Activated CD4-positive, alpha-beta T cell treated with anti-CD3 and anti-CD28 coated beads, Interleukin-2, amount 50 U/mL, for 1 hour (primary cell): ENCODE measurements at places on chromosomes 16 and 17.

DNA sequence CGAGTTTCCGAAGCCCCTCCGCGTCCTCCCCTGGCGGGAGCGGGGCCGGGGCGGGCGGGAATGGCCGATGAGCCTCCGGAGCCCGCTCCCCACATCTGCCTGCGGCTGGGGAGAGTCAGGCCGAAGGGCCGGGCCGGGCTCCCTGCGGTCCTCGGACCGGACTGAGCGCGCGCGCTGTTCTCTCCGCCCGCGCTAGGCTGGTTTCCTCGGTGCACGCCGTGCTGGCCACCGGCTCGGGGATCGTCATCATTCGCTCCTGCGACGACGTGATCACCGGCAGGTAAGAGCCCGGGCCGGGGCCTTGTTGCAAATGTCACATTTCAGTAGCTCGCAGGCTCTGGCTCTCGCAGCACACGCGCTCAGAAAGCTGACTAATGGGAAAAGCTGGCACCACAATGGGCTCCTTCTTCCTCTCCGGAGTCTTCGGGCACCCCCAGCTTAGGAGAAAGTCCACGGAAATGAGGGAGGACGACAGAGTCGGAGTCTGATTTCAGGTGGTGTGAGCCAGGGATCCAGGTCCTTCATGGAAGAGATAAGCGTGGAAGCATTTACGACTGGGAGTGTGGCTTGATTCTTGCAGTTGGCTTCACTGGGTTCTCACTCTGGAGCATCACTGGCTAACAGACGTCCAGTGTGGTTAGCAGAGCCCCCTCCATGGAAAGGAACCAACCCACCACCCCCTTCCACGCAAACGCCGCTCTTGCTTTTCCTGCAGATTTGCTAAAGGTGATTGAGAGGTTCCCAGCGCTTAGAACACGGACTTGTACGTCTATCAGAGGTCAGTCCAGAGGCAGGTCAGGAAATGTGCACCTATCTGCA is 715 bp downstream of the TLCD3A start:
- DNase-seq, result peak; percentile 26

DNA sequence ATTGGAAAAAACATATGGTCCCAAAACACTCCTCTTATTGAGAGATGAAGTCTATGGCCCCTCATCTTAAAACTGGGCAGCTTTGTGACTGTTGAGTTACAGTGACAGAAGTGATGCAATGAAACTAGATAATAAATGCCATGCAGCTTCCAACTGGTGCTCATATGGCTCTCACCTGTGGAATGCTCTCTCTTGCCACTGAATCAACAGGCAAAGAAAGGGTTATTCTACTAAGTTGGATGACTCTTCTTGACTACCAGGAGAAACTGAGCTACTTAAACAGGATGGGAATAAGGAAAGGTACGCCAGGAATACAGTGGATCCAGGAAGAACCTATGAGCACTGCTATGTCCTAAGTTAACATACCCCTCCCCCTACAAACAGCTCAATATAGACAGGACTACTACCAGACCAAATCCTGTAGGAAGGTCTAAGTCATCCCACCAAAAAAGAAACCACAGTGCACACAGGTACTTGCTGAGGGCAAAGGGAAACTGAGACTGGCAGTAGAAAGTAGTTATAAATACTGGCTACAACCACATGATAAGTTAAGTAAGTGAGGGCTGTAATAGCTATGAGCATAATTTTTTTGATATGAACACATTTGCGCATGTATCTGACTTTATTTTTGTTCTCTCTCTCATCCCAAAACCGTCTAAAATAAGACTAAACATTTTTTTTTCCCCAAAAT is 398.5 kb downstream of the ZFHX3 start:
- no peak for DNase-seq

- DNase-seq, result no peak
Measured at GRCh38 chr17:10325031-10325695, 47.6 kb downstream of the MYH13 start.

DNA sequence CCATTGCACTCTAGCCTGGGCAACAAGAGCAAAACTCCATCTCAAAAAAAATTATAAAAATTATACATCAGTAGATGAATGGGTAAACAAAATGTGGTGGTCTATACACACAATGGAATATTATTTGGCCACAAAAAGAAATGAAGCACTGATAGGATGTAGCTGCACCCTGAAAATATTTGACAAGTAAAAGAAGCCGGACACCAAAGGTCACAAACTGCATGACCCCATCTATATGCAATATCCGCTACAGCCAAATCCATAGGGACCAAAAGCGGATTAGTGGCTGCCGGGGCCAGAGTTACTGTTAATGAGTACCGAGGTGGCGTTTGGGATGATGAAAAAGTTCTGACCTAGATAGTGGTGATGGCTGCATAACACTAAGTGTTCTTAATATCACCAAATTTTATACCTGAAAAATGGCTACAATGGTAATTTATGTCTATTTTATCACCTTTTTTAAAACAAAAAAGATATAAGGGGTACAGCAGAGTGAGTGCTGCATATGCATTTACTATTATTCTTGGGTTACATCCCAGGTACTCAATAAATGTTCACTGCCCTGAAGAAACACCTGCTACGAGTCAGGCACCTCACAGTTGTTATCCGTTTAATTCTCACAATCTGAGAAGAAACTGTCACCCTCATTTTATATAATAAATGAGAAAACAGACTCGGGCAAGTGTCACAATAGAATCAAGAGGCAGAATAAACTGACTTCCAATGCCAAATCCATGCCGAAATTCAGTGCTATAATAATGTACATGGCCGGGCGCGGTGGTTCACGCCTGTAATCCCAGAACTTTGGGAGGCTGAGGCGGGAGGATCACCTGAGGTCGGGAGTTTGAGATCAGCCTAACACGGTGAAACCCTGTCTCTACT is 807 bp upstream of the HBQ1 start:
- DNase-seq, result no peak

GRCh38 chr17:41524261-41524660 is 3.8 kb downstream of the KRT19 start:
- no peak for DNase-seq

DNA sequence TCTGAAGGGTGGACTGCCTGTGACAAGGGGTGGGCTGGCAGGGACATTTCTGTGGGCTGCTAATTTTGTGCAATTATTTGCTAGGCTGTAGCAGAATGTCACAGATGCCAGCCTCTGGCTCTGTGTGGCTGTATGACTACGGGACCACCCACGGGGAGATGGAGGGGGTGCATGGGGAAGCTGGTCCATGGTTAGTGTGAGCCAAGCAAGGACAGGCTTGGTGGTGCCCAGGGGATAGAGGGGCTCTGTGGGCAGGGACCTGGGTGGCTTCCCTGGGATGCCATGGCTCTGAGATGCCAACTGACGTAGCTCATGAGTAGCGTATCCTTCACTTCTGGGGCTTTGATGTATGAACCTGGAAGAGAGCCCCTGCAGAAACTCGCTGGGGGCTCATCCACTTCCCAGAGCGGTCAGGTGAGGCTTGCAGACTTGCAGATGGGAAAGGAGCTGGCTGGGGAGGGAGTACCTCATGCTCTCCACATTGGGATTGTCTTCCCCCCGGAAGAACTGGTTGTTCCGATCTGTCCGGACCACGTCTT is 87.2 kb downstream of the TBC1D16 start:
- no peak for DNase-seq

DNA sequence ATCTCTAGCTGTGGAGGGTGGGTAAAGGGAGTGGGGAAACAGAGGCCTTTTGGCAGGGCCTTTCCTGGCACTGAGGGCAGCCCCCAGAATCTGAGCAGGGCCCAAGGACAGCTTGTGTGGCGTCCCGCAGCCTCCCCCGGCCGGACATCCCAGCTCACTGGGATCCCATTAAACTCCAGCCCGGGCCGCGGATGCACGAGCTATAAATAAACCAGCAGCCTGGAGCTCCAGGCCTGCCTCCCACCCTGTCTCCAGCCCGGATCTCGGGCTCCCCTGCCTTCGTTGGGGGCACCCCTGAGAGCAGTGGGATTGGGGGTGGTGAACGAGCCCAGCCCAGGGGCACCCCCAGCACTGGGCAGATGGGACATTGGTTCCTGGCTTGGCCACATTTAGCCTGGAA is 13.8 kb upstream of the AATK start:
- no peak for DNase-seq

- DNase-seq, result no peak
Measured at GRCh38 chr17:3968015-3968414, 3.8 kb upstream of the ATP2A3 start.

DNA sequence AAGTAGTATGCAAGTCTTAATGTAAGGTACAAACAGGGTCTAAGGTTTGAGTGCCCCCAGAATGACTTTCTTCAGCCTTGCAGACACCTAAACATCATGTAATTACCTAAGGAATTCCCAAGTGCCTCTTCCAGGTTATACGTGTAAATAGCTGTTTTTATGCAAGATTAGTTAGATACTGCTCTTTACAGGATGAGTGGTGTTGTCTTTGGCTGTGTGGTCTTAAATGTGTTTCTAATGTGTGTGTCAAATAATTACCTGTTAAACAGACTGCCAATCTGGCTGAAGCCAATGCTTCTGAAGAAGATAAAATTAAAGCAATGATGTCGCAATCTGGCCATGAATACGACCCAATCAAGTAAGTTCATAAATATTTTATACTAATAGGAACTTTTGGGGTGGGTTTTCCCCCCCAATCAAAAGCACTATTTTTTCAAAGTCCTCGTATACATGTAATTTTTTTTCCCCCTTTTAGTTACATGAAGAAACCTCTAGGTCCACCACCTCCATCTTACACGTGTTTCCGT is 16.0 kb downstream of the RBBP6 start:
- no peak for DNase-seq

DNA sequence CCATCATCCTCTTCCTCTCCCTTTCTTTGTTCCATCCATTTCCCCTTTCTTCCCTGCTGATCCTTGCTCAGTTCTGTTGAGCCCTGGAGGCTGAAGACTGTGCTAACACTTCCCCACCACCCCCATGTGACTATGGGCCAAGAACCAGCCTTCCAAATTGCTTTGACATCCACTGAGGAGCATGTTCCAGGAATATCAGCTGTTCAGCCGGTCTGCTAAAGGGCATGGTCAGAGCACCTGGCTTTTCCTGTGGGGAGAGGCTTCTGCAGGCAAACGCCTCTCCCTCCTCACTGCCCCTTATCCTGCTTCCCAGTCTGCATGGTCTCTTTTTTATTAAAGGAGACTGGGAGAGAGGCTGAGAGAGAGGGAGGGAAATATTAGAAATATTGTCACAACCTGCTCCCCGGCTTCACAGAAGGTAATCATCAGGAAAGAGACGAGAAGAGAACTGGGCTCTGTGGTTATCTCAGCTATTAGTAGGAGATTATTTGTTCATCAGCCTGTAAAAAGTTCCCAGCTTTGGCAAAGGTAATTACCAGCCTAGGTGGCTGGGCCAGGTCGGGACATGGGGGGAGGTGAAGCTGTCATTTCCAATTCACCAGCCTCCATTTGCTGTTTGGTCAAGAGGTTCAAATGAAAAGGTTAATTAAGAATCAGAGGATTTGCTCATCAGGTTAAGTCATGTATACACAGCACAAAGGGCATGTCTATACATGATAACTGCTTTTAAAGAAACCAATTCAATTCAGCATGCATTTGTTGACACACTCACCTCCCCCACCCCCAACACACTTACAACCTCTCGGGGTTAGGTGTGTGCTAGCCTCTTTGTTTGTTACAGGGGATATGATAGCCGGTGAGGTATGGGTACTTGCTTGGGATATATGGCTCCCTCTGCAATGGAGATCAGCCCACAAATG is 83.7 kb upstream of the CRHR1 start:
- no peak for DNase-seq

- no peak for DNase-seq
Measured at GRCh38 chr16:54493061-54493460, 206.5 kb upstream of the IRX3 start.

GRCh38 chr17:63826468-63827001 is 696 bp upstream of the PSMC5 start:
- DNase-seq, result no peak

- no peak for DNase-seq
Measured at GRCh38 chr17:74009056-74009625, 194.3 kb upstream of the RPL38 start.

DNA sequence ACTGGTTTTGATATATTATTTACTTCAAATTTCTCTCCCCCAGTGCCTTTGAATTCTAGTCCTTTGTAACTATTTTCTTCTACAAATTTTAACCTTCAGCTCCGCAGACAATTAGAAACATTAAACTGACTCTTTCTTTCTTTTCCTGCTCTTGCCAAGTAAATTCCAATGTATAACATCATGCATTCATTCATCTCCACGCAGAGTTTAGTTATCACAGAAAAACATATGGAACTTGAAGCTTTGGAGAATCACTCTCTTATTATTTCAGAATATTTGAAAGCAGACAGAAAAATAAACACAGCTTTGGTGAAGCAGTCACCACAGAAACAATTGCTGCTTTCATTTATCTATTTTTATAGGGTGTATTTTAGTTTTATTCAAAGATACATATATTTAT is 778.7 kb upstream of the CDH8 start:
- no peak for DNase-seq

GRCh38 chr16:65079549-65079948 is 42.3 kb downstream of the CDH11 start:
- DNase-seq, result no peak

DNA sequence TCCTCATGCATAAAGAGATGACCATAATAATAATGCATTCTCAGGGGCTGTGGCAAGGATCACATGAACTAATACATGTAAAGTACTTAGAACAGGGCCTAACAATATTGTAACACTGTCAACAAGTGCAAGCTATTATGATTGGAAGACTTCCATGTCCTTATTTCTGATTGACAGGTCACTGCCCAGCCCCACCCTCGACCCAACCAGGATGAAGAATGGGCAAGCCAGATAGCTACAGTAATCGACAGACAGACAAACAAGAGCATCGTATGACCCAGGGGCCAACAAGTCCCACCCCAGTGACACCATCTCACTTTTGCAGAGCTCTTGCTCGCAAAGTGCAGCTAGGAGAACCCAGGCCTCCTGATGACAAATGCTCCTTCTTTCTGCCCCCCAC is 14.6 kb upstream of the MMP2 start:
- DNase-seq, result no peak

DNA sequence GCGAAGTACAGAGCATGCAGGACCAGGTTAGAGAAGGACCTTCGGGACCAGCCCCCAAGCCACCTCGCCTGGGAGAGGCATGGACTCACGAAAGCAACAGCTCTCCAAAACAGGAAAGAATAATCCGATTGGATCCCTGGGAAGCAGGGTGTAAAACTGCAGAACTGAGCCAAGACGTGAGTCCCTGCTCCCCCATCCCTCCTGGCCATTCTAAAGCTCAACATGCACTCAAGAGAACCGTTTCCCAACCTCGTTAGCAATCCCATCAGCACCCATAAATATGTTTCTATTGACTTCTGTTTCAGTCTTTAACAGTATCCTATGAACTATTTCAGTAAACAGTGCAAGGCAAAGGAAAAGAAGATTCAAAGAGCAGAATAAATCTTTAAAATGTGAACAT is 167.0 kb downstream of the COPRS start:
- DNase-seq, result no peak

DNA sequence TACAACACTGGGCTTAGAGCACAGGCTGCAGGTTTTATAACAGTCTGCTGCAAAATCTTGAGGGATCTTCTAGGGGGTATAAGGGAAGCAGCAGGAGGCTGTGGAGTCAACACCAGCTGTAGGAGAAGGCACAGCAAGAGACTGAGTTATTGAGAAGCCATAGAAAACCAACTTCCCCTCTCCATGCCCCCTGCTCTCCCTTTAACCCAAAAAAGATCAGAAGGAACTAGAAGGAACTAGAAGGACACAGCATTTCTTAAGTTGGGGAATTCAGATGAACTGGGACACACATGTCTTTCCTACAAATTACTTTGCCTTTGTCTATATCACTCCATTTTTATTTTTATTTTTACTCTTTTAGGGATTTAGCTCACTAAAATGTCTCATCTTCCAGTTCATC is 6.2 kb upstream of the CCL18 start:
- no peak for DNase-seq
